ENCODE measurements at places on chromosomes 2 and 18.
A peak's percentile ranks its signal among the peaks of the same experiment; 100 is the strongest.

DNA sequence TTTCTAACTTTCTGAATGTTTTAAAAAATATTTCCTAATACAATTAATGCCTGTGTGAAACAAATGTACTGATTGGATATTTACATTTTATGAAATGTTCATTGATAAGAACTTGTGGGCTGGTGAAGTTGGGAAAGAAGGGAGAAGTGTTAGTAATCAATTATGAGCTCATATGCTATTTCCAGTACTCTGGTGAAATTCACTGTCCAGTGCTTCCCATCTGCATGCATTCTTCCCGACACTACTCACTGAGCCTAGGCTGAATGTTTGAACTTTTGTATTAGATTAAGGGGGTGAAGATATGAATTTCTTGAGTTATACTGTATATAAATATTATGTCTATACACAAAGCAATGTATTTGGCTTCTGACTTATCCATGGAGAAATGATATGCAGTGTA is 36.0 kb downstream of the SKA1 start:
- no peak for DNase-seq

GRCh38 chr2:201558232-201558631 is 85.1 kb downstream of the TMEM237 start:
- DNase-seq: no peak

DNA sequence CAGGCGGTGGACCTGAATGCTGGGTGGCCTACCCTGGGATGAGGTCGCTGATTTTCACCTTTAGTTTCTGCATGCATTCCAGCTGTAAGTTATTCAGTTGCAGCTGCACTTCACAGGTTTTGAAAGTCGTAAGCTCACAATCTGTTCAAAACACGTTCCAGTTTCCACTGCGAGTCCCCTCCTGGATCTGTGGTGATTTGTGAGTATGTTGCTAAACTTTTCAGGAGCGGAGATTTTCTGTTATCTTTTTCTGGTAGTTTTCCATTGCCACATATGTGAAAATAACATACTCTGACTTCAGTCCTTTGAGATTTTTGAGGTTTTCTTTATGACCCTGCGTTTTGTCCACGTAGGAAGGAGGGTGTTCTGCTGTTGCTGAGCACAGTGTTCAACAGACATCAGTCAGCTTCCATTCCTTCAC is 102.1 kb downstream of the SNTG2 start:
- peak; percentile 18 for DNase-seq

DNA sequence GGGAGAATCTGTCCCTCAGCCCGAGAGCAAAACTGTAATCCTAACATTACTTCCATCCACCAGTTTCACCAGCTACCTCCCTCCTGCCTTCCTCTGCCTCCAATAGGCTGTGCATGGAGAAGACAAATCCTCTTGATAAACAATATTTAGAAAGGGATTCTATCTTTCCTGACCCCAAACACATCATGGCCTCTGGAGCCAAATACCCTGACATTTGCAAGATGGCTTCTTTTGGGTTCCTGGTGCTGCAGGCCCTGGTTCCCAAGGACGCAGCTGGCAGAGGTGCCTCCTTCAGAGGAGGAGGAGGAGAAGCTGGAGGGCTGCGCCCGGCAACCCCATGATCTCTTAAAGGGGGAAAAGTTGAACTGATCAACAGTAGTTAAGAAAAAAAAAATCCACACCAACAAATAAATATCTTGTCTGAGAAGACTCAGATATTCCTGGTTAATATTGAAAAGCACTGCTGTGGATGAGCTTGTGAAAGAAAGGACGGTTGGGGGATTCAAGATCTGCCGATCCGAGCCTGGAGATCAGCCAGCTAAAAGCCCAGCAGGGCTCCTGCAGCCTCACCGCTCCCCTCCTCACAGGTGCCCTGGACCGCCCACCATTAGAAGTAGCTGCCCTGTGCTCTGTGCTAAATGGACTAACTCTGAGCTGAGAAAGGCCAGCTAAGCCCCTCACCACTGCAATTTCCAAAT is 116.8 kb downstream of the MSH2 start:
- DNase-seq: no peak

- no peak for DNase-seq
Observed at GRCh38 chr2:621303-622099, 55.7 kb downstream of the TMEM18 start.

GRCh38 chr2:227341553-227341952 is 16.5 kb downstream of the MFF start:
- no peak for DNase-seq

- no peak for DNase-seq
Observed at GRCh38 chr2:128686881-128687555, 368.4 kb upstream of the HS6ST1 start.

GRCh38 chr2:328761-329160 is 40.9 kb upstream of the ALKAL2 start:
- DNase-seq: no peak

Measured in brain (organoid and tissue), 16 donors.